ENCODE measurements at places on chromosomes 12 and 14.
A peak's percentile ranks its signal among the peaks of the same experiment; 100 is the strongest.

GRCh38 chr14:106235356-106236159 is 709.2 kb downstream of the TMEM121 start:
- DNase-seq: no peak

- DNase-seq: no peak
These were observed 19.2 kb downstream of the DCAF4 start for GRCh38 chr14:72945356-72946027.

GRCh38 chr14:103931422-103931821 is 3.2 kb downstream of the TDRD9 start:
- DNase-seq: no peak

DNA sequence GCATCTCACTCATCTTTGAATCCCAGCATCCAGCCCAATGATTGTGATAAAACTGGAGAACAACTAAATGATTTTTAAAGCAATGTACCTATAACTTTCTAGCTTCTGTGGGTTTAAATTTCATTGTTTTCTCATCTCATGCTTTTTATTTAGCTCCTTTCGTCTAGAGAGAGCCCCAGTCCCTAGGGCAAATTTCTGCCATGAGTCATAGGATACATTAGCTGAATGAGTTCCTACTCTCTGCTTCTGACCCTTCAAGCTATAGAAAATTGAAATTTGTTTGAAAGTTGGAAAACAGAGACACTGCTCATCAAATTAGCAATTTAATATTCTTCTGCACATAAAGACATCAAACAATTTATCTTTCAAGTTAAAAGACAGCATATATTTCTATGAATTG is 113.9 kb downstream of the KIF21A start:
- no peak for DNase-seq

- no peak for DNase-seq
These were observed 72.8 kb downstream of the ANKS1B start for GRCh38 chr12:99911967-99912366.

DNA sequence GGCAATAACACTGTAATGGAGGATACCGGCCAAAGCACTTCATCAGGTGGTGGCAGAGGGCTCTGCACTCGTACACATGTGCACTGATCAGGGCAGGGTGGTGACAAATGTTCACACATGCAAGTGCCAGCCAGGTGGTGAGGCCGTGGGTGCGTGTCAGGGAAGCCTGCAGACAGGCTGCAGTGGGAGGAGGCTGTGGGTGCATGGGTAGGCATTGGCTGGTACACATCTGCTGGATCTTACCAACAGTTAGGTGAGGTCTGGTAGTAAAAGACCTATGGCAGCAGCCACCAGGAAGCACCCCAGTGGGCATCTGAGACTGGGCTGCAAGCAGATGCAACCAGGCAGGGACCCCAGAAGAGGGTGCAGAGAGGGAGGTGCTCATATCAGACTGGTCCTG is 65.3 kb downstream of the PDE6H start:
- DNase-seq: no peak

DNA sequence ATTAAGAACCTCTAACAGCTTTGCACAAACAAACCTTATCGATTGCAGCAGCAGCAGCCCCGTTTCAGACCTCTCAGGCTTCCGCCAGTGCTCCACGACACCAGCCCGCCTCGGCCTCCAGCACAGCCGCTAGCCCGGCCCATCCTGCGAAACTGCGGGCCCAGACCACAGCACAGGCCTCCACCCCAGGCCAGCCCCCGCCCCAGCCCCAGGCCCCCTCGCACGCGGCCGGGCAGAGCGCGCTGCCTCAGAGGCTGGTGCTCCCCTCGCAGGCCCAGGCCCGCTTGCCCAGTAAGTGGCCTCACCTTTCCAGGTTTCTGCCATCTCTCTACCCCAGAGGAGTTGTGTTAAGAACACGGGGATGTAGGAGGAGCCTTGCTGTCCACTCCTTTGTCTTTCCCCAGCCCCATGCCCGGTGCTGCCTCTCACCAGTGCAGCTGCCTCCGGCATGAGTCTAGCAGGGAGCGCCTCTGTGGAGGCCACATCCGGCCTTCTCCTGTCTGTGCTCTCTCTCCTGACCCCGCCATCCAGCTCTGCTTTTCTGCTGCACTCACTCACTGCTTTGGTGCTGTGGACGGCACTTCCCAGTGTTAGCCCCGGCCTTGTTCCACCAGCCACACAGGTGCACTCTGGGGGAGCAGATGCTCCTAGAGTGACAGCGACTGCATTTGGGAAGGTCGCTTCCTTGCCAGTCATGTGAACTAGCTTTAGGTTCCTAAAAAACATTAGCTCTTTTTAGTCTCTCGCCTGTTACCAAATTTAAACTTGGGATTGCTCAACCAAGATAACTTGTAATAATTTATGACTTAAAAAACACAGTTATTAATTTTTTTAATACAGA is 71.5 kb downstream of the EP400 start:
- no peak for DNase-seq

DNA sequence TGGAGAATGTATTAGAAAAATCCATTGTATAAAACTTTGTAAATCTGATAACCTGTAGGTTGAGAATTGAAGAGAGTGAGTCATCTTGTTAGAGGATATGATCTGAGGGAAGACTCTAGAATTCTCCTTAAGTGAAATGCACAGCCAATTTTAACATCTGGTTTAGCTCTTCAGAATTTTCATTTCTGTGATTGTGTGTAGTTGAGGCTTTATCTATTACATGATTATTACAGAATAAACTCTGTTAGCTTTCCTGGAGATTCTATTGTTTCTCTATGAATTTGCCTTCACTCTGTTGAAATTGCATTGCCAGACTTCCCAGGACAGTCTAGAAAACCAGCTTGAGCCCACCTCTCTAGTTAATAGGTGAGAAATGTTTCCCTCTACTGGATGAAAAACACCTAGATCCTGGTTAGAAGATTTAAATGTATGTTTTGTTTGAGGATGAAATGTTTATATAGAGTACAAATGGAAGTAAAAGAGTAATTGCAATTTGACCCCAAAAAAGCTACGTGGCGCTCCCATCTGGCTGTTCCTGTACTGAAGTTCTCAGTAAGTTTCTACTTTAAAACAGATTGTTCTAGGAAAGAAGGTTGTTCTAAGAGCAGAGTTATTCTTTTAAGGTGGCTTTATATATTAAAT is 2.9 kb downstream of the NUDT4 start:
- peak; percentile 52 for DNase-seq

DNA sequence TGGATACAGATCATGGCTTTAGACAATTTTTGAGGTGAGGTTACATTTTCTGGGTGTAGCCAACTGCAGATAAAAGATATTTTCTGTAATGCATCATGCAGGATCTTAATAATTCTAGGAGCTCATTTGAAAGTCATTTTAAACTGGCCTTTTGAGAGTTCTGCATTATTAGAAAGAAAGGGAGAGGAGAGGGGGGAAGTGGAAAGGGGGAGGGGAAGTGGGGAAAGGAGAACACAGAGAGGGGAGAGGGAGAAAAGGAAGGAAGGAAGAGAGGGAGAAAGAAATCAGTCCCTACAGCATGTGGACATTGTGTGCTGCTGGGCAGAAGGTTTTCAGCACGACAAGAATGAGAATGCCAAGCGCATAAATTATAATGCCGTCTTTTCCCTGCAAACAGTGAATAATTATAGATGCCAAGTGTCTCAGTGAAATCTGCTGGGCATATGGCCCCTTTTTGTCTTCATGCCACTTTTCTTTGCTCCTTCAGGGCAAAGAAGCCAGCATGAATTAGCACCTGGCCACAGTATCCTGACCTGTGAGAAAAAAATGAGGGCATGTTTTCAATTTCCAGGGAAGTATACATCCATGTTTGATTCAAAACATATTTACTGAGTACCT is 22.7 kb upstream of the PPP2R5C start:
- DNase-seq: no peak

- DNase-seq: no peak
These were observed 852.6 kb downstream of the LRFN5 start for GRCh38 chr14:42459171-42459685.

GRCh38 chr14:42854061-42854460 is 1247.4 kb downstream of the LRFN5 start:
- no peak for DNase-seq

DNA sequence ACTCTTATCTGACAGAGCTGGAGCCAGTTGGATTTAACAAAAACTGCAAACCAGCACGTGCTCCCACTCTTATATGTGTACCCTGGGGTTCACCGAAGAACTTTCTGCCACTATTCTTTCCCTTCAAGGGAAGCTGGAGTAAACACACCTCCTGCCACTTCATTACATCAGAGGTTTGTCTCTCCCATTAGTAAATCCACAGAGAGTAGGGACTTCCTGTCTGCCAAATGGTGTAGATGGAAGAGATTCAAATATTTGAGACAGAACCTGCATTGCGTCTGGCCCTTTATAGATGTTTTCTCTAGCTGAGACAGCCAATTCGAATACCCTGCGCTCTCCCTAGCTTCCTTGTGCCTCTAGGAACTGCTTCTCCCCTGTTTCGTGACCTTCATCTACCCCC is 29.1 kb upstream of the AEBP2 start:
- DNase-seq: peak; percentile 7

DNA sequence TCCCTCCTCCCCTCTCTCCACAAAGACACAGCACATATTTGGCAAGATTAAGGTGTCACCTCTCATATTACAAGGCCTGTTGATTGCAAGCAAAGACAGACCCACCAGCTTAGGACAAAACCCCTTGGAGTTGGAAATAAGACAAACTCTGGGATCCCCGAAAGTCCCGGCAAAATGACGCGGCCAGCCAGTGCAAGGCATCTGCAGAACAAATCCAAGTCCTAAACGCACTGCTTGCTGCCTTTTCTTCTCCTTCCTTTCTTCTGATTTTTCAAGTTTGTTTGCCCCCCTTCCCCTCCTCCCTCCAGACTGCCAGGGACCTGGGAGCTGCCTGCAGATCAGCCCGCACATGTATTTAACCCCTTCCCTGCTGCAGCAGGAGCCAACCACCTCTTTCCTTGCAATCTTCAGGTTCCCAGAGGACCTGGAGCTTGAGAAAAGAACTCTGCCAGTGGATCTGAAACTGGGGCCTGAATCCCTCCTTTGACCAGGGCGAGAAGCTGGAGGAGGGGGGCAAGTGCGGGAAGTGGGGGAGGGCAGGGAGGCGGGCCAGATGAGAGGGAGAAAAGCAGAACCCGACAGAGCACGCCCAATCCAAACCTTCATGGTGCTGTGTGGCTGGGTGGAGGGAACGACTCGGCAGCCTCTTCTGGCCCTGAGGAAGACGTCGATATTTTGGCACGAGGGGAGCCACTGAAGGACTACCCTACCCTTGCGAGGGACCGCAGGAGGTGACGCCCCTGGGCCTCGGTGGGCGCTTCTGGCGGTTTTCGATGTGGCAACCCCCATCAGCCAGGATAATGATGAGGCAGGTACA is 2.0 kb upstream of the NTF3 start:
- DNase-seq: no peak

DNA sequence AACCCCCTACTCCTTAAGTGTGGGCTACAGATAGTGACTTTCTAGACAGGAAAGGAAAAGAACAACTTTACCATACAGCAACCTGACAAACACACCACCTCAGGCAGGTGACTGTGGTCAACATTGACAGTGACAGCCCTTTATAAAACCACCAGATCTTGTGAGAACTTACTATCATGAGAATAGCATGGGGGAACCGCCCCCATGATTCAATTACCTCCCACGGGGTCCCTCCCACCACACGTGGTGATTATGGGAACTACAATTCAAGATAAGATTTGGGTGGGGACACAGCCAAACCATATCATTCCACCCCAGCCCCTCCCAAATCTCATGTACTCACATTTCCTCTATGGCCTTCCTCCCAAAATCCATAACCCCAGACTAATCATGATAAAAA is 16.3 kb downstream of the OR10P1 start:
- no peak for DNase-seq

DNA sequence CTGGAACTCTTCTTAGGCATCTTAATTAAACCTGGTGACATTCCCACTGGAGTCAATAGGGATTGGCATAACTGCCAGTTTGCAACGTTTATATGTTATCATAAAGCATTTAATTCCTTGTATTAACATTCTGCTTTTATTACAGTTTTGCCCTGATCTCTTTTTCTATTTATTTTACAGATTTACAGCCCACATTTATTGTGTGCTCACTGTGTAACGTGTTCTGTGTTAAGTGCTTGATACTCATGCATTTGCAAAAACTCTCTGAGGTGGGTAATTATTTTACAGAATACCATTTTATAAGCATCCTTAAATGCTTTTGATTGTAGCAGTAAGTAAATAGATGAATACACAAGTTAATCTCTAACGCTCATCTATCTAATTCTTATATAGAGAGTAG is 341.5 kb upstream of the FAR2 start:
- DNase-seq: no peak

DNA sequence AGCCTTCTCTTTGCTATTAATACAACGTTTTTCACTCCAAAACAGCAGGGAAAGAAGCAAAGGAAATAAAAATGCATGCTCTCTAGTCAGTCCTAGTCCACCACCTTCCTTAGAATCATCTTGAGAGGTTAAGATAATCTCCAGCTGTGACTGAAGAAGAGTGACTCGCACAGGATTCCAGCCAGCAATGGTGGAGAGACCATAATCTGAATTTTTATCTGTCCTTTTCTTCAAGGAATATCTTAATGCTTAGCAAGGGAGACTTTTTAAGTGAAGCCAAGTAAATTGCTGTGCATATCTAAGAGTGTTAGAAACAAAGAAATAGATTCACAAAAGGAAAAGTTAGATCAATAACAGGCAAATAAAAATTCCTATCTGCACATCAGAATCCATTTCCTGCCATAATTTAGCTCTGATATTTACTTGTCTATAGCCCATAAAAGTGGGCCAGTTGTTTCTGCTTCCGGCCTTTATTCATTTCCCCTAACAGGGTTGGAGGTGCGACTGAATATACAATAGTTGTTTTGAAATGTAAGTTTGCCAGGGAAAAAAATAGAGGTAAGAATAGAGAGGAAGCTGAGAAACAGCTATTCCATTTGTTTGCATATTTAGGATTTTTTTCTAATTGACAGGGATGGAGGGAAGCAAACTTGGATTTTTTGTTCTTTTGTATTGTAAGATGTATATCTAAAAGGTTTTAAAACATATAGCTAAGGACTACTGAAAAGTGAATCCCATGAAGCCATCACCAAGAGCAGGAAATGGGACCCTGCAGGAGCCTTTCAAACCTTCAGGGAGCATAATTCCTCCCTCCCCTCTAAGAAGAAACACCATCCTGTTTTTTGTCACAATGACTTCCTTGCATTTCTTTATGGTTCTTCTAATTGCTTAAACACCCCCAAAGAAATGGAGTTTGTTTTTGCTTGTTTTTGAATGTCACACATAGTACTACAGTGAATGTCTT is 154.0 kb downstream of the ITPR2 start:
- DNase-seq: no peak

DNA sequence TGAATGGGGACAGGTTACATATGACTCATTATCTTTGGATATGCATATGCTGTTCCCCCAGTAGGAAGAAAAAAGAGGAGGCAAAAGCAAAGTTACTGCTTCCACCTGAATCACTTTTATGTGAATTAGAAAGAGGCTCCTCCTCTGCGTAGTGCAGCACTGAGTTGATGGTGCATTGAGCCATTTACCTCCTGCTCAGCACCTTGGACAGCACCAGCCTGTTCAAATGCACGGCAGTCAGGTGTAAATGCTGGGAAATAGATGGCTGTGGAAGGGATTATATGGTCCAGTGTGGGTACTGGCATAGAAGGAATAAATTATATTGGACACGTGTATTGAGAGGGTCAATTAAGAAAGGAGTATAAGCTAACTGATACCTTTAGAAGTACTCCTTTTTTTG is 541.9 kb upstream of the SEL1L start:
- DNase-seq: no peak

- no peak for DNase-seq
These were observed 8.6 kb downstream of the SPRYD4 start for GRCh38 chr12:56476972-56477432.

GRCh38 chr12:2363836-2364609 is 311.2 kb downstream of the CACNA1C start:
- no peak for DNase-seq

All from NCI-H1694 treated with DMSO at 0.1 percent for 48 hours (cell line).